ENCODE measurements at places on chromosomes 1 and 21. TPM values are rescaled to one million over a fixed set of nuclear protein-coding genes. Genes with fewer than 3 reads are reported as not detected.

DNA sequence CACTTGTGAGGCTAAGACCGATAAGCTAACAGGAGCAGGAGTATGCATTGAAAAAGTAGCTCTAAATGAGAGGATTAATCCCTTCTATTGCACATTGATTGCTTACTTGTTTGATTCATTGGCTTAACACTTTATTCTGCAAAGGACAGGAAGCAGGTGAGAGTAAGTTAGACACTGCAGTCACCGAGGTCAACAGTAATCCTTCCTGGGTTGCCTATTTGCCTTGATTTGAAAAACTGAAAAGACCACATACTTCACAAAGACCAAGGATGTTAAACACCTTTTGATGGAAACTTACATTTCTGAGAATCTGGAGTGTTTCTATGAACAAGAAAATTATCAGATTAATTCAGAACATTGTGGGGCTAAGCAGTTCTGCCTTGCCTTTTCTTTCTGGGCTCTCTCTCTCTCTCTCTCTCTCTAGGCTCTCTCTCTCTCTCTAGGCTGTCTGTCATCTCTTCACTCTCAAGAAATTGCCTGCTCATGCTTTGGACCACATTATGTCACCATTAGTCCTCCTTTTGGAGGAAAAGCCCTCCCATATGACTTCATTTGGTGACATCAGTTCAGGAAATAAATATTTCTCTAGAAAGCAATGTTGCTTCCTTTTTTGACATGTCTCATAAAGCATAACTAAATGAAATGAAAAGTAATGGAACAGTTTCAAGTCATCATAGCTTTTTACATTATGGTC lies 103.8 kb downstream of the TNFSF18 start:
- no peak for DNase-seq

- no peak for DNase-seq
These were observed 88.3 kb upstream of the ARHGAP29 start for GRCh38 chr1:94325377-94326302.

ZNF436 gene
- 95.8 TPM for total RNA-seq

CYP4Z1 gene
- total RNA-seq = 0.47 TPM

GRCh38 chr1:31122101-31122735 lies 56.7 kb upstream of the PUM1 start:
- DNase-seq = no peak

DNA sequence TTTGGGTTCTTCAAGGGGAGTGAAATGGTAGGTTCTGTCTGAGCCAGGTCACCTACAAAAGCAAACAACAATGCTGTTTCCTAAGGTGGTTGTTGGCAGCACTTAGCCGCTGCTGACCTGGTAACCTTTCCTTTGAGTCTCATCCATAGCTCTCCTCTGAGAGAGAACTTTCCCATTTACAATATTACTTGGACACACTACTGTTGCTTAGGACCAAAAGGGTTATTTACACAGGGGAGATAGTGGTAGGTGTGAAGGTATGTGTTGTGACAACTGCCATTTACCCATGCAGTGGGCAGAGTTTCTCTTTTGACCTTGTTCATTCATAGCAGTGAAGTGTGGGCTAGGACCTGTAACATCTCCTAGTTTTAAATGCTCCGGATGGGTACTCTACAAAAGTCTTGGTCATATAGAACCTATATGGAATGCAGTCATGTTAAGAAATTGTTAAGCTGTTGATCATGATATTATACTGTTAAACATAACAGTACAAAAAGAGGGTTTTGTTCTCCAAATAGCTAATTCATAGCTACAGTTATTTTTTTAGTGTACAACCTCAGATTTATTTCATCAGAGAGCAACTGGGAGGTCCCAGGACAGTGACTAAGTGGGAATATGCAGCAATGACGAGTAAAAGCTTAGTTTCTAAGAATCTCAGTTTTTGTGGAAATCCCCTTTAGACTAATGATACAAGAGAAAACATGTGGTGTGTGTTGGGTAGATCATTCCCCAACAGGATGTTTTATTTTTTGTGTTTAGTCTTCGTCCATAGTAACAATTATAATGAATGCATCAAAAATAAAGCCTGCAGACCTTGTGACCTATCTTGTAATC lies 219.7 kb downstream of the NFIA start:
- DNase-seq = no peak
